ENCODE measurements at places on chromosomes 1 and 21. TPM values are rescaled to one million over a fixed set of nuclear protein-coding genes. Genes with fewer than 3 reads are reported as not detected.

The PTPRC gene
- total RNA-seq: 674 TPM

The MYBPH gene
- not detected for total RNA-seq

GRCh38 chr1:119816407-119816806, 5.1 kb upstream of the REG4 start:
- H3K4me1 ChIP-seq: peaks cover 6% of the 10 kb centered on the region
- no peaks in the 10 kb centered on the region for H3K36me3 ChIP-seq
- H3K27me3 ChIP-seq: peaks cover 50% of the 10 kb centered on the region
- H3K27ac ChIP-seq: no peak overlapping the region
- DNase-seq: no peak

The ZNF648 gene
- not detected for total RNA-seq

DNA sequence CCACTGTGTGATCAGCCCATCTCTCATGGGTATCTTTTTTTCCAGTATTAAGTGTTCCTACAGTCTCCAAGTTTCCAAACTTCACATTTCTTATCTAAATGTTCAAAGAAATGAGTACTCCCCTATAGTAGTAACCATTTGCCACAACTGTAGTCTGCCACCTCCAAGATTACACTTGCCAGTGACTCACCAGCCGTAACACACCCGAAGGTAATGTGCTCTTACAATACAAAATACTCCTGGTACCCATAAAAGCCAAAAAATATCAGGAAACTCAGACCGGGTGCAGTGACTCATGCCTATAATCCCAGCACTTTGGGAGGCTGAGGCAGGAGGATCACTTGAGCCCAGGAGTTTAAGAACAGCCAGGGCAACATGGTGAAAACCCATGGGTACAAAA, 20.5 kb upstream of the ZNF496 start:
- no peak overlapping the region for H3K4me3 ChIP-seq
- DNase-seq: no peak
- peaks cover 1% of the 10 kb centered on the region for H3K36me3 ChIP-seq
- H3K27ac ChIP-seq: no peak overlapping the region

- peaks cover 18% of the 10 kb centered on the region for H3K4me1 ChIP-seq
- peaks cover 4% of the 10 kb centered on the region for H3K27me3 ChIP-seq
- no peak for DNase-seq
- H3K27ac ChIP-seq: no peak overlapping the region
Measured at GRCh38 chr1:12610941-12611340, 7.1 kb downstream of the DHRS3 start.

DNA sequence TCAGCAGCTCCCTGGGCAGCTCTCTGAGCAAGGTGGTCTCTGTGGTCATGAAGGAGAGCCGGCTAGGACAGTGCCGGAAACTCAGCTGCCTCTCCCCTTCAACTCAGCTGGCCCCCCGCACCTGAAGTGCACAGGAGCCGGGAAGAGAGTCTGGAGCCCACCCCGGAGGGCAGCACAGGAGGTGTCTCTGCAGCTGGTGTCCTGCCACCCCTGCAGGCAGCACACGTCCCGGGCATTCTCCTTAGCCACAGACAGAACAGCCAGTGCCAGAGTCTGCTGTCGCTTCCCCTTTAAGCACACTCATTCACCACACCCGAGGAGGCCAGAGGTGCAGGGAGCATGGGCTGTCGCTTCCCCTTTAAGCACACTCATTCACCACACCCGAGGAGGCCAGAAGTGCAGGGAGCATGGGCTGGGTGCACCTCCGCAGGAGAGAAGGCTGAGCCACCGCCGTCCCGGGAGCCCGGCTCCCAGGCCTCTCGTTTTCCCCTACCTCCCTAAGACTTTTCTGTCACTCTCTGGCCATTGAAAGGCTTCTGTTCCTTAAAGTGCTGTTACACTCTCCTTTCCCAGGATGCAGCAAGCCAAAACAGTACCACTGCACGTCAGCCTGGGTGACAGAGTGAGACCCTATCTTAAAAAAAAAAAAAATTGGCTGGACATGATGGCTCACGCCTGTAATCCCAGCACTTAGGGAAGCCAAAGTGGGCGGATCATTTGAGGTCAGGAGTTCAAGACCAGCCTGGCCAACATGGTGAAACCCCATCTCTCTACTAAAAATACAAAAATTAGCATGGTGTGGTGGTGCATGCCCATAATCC, 16.9 kb upstream of the SAMD11 start:
- DNase-seq: peak; percentile 55
- peaks cover 55% of the 10 kb centered on the region for H3K27me3 ChIP-seq
- H3K4me1 ChIP-seq: peaks cover 10% of the 10 kb centered on the region
- no peak overlapping the region for H3K4me3 ChIP-seq
- H3K36me3 ChIP-seq: no peaks in the 10 kb centered on the region

DNA sequence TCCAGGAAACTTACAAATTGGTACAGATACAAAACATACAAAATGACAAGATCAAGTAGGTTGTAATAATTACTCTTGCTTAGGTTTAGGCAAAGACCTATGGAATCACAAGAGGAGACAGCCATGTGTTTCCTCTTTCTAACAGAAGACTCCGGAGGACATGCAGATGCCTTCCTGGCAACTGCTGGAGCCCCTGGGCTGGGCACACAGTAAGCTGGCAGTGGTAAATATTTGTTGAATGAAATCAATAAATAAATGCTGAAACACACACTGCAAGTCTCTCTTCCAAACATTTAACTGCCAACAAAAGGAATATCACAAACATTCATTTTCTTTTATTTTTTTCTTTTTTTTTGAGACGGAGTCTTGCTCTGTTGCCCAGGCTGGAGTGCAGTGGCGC, 149.4 kb downstream of the SLC45A1 start:
- no peaks in the 10 kb centered on the region for H3K36me3 ChIP-seq
- H3K4me1 ChIP-seq: peaks cover 3% of the 10 kb centered on the region
- no peak for DNase-seq
- no peak overlapping the region for H3K4me3 ChIP-seq
- no peaks in the 10 kb centered on the region for H3K27me3 ChIP-seq

- no peaks in the 10 kb centered on the region for H3K27me3 ChIP-seq
- no peak overlapping the region for H3K4me3 ChIP-seq
- peak; percentile 61 for DNase-seq
- peak overlapping the region; percentile 57 for H3K27ac ChIP-seq
- peaks cover 17% of the 10 kb centered on the region for H3K36me3 ChIP-seq
Measured at GRCh38 chr1:27332536-27333281, 9.1 kb upstream of the SYTL1 start.

The HTR6 gene
- total RNA-seq: not detected

The AGT gene
- not detected for total RNA-seq

GRCh38 chr1:46530791-46531409, 20.5 kb downstream of the KNCN start:
- H3K4me3 ChIP-seq: no peak overlapping the region
- peaks cover 37% of the 10 kb centered on the region for H3K4me1 ChIP-seq
- H3K27me3 ChIP-seq: peaks cover 36% of the 10 kb centered on the region
- no peak overlapping the region for H3K27ac ChIP-seq

The PDPN gene
- not detected for total RNA-seq

The NBPF6 gene
- not detected for total RNA-seq

The LRRC38 gene
- not detected for total RNA-seq

GRCh38 chr1:226606311-226607267, 58.0 kb downstream of the STUM start:
- no peaks in the 10 kb centered on the region for H3K4me1 ChIP-seq
- H3K4me3 ChIP-seq: no peak overlapping the region
- H3K36me3 ChIP-seq: no peaks in the 10 kb centered on the region
- no peak for DNase-seq
- no peak overlapping the region for H3K27ac ChIP-seq

The RORC gene
- total RNA-seq: 0.30 TPM

The TSPAN1 gene
- total RNA-seq: not detected

- H3K4me3 ChIP-seq: no peak overlapping the region
- DNase-seq: no peak
- H3K27me3 ChIP-seq: peaks cover 8% of the 10 kb centered on the region
Measured at GRCh38 chr1:167185974-167186657, 34.6 kb upstream of the POU2F1 start.

The ANGPTL1 gene
- total RNA-seq: not detected

DNA sequence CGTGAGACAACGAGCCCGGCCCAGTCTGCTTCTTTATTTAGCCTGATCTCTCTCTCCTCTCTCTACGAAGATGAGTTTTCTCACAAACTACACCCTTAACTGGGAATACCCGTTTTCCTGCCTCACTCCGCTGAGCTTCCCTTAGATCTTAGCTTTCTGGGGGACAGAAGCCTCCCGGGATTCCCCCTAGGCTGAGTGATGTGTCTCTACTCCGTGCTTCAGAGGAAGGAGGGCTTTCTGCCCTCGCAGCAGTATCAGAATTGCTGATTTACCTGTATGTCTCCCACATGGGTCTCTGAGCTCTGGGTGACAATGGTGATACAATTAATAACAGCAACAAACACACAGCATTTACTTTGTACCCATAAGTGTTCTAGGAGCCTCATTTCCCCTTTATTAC, 1.0 kb downstream of the ZBTB17 start:
- H3K4me3 ChIP-seq: peak overlapping the region; percentile 81
- H3K27me3 ChIP-seq: no peaks in the 10 kb centered on the region
- peaks cover 29% of the 10 kb centered on the region for H3K4me1 ChIP-seq
- DNase-seq: no peak

- peaks cover 8% of the 10 kb centered on the region for H3K4me1 ChIP-seq
- H3K27ac ChIP-seq: peak overlapping the region; percentile 14
- no peaks in the 10 kb centered on the region for H3K27me3 ChIP-seq
- no peak for DNase-seq
- no peak overlapping the region for H3K4me3 ChIP-seq
Measured at GRCh38 chr1:29062157-29062942, 61.4 kb downstream of the TMEM200B start.

DNA sequence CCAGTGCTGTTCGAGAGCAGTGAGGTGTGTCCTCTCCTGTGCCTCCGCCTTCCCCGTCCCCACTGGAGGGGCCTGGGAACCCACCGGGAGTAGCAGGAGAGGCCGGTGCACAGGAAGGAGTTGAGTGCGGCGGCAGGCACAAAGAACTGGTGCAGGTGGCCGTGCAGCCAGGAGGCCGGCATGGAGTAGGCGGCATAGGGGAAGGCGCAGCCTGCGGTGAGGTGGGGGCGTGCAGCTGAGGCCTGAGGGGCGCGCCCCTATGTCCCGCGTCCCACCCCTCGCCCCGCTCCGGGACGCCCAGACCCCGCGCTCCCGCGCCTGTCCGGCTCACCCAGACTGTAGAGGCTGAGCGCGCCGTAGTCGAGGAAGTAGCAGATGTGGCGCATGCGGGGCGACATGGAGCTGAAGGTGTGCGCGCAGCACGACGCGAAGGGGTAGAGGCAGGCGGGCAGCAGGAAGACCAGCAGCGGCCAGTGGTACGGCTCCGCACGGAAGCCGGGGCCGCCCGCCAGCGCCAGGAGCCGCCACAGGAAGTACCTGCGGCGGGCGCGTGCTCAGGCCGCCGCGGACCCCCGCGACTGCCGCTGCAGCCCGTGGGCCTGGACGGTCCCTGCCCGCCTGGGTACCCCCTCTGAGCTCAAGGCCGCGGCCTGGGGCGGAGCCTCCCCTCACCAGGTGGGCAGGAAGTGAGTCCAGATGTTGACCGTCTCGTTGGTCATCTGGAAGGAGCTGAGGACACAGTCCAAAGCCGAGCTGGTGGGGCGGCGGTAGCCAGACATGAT, 2.2 kb downstream of the PAQR6 start:
- no peaks in the 10 kb centered on the region for H3K27me3 ChIP-seq
- peaks cover under 1% of the 10 kb centered on the region for H3K36me3 ChIP-seq
- peak overlapping the region; percentile 74 for H3K4me3 ChIP-seq
- H3K4me1 ChIP-seq: peaks cover 26% of the 10 kb centered on the region
- H3K27ac ChIP-seq: peak overlapping the region; percentile 78

The SLC44A5 gene
- total RNA-seq: 0.40 TPM

- peaks cover 64% of the 10 kb centered on the region for H3K36me3 ChIP-seq
- no peak for DNase-seq
- H3K4me3 ChIP-seq: peak overlapping the region; percentile 72
- peak overlapping the region; percentile 94 for H3K27ac ChIP-seq
- H3K4me1 ChIP-seq: peaks cover 83% of the 10 kb centered on the region
Measured at GRCh38 chr21:17789069-17789468, 30.1 kb downstream of the C21orf91 start.

DNA sequence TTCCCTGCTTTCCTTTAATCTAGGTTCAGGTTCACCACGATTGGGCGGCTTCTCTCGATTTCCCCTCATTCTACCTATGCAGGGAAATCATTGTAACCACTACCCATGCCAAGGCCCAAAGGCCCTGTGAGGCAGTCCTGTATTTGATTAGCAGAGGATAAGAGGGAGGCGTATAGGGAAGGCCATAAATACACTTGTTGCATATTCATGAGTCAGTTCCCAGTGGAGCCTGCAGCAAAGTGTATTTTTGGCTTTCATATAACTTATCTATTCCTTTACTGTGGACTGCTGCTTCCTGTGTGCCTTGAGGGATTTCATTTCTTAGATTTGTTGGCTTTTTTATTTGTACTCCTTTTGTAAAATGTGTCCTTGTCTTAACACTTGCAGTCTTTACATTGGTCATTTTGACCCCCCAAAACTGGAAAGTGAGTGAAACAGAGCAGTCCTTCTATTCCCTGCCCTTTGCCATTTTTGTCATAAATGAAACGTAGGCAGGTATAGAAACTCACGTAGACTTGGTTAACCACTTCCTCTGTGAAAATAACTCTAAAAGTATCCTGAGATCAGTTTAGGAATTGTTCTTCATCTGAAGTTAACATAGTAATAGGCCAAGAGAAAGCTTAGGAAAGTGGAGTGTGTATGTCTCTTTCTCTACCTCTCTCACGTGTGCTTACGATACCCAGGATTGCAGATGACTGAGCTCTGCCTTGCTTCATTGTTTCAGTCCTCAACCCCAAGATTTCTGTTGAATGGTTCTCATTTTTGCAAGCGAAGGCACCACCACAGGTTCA, 19.6 kb upstream of the KCNQ4 start:
- no peaks in the 10 kb centered on the region for H3K27me3 ChIP-seq
- H3K4me1 ChIP-seq: peaks cover 35% of the 10 kb centered on the region
- H3K36me3 ChIP-seq: peaks cover 52% of the 10 kb centered on the region
- H3K27ac ChIP-seq: peak overlapping the region; percentile 91

The AXDND1 gene
- not detected for total RNA-seq

DNA sequence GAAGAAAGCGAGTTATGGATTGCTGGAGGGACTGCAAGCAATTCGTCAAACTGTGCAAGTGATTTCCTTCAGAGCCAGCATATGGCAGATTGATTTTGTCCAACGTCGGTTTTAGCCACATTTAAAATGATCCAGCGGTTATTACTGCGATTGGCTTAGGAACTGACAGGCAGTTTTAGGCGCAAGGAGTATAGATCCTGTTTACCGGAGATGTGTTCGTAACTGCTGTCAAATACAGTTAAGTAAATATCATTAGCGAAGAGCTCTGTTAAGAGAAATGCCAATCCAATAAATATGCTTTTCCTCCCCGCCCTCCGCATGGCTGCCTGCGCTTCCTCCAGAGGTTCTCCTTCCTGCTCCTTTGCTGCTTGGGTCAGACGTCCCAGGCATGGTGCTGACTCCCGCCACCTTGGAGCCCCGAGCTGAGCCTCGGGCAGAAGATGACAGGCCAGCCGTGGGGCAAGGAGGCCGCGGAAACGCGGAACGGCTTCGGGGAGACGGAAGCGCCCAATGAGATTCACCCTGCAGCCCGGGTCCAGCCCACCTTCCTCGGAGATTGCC, 9.4 kb upstream of the BARHL2 start:
- peaks cover 98% of the 10 kb centered on the region for H3K27me3 ChIP-seq
- H3K4me3 ChIP-seq: peak overlapping the region; percentile 17
- no peak for DNase-seq
- peaks cover 16% of the 10 kb centered on the region for H3K36me3 ChIP-seq
- peaks cover 33% of the 10 kb centered on the region for H3K4me1 ChIP-seq

Measured in activated CD8-positive, alpha-beta memory T cell treated with anti-CD3 and anti-CD28 coated beads, Interleukin-2, amount 10 ng/mL, durations not matched to agents 7 days and 5 days (primary cell).